ENCODE measurements at places on chromosomes 13 and 19.

- no peak for DNase-seq
These were observed 11.4 kb upstream of the SCEL start for GRCh38 chr13:77523834-77524728.

DNA sequence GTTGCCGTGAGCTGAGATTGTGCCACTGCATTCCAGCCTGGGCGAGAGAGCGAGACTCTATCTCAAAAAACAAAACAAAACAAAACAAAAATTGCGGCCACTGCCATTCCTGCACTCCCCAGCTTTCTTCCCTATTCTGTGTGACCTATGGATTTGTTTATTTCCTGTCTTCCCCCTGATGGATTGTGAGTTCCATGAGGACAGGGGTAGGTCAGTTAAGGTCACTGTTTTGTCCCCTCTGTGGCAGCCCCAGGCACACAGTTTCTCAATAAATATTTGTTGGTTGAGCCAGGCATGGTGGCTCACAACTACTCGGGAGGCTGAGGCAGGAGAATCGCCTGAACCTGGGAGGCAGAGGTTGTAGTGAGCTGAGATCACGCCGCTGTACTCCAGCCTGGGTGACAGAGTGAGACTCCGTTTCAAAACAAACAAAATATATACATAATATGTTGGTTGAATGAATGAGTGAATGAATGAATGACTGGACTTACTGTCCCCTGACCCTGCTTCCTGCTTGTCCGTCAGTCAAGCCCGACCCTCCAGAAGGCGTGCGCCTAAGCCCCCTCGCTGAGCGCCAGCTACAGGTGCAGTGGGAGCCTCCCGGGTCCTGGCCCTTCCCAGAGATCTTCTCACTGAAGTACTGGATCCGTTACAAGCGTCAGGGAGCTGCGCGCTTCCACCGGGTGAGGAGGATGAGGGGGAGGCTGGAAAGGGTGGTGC lies 5.0 kb downstream of the EBI3 start:
- no peak for DNase-seq

DNA sequence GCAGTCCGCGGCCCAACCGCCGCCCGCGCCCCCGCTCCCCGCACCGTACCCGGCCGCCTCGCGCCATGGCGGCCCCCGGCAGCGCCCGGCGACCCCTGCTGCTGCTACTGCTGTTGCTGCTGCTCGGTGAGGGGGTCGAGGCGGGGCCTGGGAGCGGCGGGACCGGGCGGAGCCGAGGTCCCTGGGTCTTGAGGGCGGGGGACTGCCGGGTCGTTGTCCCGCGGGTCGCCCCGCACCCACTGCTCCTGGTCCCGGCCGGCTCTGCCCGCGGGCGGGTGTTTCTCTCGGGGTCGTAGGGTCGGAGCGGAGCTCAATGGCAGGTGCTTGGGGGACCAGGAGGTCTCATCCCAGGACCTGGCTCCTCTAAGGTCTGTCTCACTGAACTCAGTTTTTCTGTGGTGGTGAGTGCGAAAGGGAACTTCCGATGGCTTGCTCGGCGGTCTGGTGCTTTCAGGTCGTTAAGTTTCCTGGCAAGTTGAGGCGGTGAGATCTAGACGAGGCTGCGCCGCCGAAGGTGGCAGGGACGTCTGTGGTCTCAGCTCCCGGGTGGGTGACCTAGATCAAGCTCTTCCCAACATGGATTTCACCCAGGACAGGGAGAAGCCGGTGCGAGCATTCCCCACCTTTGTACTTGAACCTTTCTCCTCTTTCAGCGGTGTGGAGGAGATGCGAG lies 467 bp downstream of the LAMP1 start:
- DNase-seq = peak; percentile 41

DNA sequence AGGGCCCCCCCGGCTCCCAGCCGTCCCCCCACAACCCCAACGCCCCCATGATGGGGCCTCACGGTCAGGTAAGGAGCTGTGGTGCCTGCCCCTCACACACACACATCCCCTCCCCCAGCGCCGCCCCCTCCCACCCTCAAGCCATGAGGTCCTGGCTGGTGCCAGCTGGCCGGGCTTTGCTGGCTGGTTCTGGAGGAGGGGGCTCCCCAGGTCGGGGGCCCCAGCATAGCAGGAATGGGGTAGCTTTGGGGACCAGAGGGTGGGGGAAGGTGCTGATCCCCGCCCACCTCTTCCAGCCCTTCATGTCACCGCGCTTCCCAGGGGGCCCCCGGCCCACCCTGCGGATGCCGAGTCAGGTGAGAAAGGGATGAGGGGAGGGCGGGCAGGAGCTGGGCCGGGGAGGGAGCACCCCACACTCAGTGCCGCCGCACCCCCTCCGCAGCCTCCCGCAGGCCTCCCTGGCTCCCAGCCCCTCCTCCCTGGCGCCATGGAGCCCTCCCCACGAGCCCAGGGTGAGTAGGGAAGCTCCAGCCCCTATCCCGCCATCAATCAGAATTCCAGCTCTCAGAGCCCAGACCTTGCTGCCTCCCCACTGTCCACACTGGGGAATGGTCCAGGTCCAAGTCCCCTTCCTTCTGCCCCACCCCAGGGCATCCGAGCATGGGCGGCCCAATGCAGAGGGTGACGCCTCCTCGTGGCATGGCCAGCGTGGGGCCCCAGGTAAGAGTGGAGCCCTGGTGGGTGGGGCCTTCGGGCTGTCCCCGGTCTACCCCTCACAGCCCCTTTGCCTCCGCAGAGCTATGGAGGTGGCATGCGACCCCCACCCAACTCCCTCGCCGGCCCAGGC lies 6.4 kb downstream of the ISYNA1 start:
- no peak for DNase-seq

DNA sequence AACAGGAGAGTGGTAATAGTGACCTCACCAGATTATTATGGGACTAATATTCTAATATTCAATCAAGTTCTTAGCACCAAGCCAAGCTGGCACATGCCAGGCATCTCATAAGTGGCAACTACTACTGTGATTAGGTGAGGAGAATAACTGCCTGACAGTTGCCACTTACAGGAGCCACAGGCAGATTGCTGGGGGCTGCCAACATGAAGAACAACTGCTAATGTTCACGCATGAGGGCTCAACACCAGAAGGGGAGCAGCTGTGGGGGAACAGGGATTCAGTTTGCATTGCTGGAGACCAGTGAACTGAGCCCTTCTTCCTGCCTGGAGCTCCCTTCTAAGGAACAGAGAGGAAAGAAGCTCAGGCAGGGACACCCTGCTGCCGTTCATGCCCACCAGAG lies 504.5 kb downstream of the FOXO1 start:
- no peak for DNase-seq

- DNase-seq = no peak
These were observed 737.4 kb downstream of the UQCRFS1 start for GRCh38 chr19:28475525-28475924.

GRCh38 chr13:85408415-85408814 lies 390.8 kb downstream of the SLITRK6 start:
- DNase-seq = no peak

GRCh38 chr19:35592226-35592625 lies 6.3 kb downstream of the PMIS2 start:
- DNase-seq = no peak

Measured in stimulated activated CD8-positive, alpha-beta memory T cell treated with anti-CD3 and anti-CD28 coated beads, Interleukin-7, amount 100 ng/mL, for 4 hours (primary cell).